ENCODE measurements at places on chromosomes 13 and 19. TPM values are rescaled to one million over a fixed set of nuclear protein-coding genes. Genes with fewer than 3 reads are reported as not detected.

DNA sequence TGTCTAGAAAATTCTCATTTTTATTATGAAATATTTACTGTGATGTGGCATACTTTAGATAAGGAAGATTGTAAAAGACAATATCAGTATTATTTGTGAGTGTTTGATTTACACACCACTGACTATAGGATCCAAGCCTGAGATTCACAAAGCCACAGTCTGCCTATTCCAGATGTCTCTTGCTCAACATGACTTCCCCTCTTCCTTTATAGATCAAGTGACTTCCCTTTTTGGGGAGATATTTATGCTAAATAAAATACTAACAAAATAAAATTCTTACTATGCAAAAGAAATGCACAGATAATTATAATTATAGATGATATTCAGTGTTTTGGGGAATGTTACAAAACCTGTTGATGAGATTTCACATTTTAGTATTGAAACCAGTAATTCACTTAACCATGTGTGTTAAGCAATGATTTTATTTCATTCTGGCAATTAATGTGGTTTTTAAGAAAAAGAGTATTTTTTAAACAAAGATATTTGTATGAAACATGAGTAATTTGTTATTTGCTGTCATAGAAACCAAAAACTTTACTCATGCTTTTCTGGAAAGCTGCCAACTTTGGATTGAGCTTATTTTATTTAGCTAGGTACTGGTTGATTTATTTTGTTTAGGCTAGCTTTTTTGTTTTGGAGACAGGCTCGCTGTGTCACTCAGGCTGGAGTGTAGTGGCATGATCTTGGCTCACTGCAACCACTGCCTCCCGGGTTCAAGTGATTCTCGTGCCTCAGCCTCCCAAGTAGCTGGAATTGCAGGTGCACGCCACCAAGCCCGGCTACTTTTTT is 13.7 kb upstream of the GPR183 start:
- peak; percentile 59 for DNase-seq

DNA sequence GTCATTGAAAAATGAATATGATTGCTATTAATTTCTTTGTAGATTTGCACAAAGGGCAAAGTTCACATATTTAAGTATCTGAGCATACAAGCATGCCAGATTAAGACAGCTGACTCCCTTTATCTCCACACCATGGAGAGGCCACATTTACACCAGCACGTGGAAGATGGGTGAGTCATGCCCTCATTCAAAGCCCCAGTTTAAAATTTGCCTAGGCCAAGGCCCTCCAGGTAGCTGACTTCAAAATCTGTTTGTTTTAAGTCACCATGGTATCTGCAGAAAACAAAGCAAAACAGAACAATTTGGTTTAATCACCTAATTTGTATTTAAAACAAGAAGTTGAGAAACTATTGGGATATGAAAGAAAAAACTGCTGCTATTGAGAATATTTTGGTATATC is 109.2 kb downstream of the ESD start:
- DNase-seq, result no peak

DNA sequence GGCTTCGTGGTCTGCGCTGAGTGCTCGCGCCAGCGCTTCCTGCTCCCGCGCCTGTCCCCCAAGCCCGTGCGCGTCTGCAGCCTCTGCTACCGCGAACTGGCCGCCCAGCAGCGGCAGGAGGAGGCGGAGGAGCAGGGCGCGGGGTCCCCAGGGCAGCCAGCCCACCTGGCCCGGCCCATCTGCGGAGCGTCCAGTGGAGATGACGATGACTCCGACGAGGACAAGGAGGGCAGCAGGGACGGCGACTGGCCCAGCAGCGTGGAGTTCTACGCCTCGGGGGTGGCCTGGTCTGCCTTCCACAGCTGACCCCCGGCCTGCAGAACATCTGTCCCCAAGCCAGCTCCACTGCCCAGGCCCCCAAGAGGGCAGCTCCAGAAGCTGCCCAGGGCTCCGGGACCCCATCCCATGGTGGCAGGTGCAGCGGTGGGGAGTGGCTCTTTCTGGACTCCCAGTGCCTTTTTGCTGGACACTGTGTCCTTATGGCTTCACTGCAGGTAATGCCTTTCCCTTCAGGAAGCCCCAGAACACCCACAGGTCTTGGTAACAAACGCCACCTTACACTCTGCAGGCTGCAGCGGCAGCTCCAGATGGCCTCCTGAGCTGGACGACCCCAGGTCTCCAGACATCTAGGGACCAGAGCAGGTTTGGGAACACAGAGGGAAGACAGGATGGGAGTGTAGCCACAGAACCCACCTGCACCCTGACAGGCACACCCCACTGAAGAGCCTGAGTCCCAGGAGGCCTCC is 9.3 kb downstream of the PLEKHF1 start:
- DNase-seq, result no peak

The LRP3 gene
- polyA plus RNA-seq, result 13.9 TPM

The ZNF625 gene
- polyA plus RNA-seq, result 6.1 TPM

- DNase-seq, result peak; percentile 56
Measured at GRCh38 chr19:46466536-46467196, 4.7 kb downstream of the PNMA8A start.

- DNase-seq, result no peak
Measured at GRCh38 chr19:14078411-14078810, 5.8 kb downstream of the MISP3 start.

GRCh38 chr19:12077375-12077774 is 12.8 kb downstream of the ZNF844 start:
- DNase-seq, result no peak

The VAV1 gene
- polyA plus RNA-seq, result 0.90 TPM

DNA sequence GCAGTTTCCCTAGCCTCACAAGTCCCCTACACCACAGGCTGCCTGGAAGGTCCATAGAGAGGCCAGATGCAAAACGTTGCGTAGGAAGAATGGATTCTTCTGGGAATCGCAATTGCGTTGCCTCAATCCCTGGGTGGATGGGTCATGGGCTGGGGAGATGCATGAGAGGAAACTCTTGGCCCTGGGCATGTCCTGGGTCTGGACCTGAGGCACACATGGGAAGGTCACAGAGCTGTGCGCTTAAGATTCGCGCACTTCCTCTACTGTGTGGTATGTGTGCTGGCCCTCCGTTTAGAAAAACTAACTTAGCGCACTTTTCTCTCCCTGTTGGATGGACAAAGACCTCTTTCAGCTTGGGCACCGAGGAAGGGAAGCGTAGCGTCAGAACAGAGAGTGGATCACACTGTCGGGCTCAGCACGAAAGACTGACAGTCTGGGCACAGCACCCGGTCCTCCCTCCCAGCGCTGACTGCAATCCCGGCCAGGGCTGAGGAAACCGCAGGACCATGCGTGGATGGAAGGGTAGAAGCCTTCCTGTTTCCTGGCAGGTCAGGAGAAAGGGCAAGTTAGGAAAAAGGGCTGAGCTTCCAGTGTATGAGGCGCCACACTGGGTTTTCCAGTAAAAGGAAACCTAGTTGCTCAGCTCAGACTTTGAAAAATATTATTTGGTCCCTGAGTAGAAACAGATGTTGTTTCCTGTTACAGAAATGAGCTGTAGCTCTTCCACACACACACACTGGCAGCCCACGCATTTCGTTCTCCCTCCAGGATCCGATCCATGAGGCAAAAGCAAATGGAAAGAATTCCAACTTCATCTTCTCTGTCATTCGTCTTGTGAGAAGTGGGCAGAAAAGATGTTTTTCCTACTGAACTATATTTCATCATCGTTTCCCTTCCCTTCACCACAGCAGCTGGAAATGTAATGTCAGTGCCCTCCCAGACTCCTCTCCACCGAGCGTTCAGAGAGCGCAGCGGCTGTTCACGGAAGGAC is 86.0 kb downstream of the ING1 start:
- no peak for DNase-seq

DNA sequence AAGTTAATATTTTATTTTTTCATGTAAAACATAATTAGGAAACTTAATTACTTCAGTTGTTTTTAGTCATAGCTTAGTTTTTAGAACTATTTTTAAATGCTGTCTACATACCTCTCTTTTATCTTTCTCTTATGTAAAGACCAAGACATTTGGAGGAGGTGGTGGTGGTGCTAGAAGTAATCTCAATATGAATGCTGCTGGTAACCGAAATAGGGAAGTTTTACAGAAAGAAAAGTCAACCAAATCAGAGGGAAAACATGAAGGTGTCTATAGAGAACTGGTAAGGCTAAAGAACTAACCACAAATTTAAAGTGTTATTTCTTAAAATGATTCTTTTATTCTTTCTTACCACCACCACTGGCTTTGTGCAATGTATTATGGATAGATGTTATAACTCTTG is 97.3 kb downstream of the TDRD3 start:
- no peak for DNase-seq

The MADCAM1 gene
- polyA plus RNA-seq, result 0.77 TPM

DNA sequence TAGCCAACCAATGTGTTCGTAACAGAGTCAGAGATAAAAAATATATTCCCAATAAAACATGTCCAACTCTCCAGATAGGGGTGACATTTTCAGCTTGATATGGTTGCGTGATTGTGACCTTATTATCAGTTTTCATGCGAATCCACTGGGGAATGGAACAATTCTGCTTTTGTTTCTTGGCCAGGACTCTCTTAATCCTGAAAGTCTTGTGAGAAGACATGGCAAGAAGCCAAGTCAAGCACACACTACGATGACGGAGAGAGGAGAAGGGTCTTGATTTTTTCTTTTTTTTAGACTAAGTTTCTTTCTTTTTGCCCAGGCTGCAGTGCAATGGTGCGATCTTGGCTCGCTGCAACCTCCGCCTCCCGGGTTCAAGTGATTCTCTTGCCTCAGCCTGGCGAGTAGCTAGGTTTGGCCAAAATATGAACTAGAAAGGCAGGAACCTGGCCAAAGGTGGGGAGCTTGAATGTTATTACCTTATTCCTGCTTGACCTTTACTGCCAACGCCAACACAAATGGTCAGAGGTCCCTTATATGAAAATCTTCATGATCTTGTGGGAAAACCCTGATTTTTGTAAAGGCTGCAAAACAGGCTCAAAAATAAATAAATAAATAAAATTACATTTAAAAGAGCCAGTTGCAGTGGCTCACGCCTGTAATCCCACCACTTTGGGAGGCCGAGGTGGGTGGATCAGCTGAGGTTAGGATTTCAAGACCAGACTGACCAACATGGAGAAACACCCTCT is 14.5 kb downstream of the ZNF816 start:
- no peak for DNase-seq

The NLRP7 gene
- not detected for polyA plus RNA-seq

- peak; percentile 58 for DNase-seq
Measured at GRCh38 chr13:51998723-51999509, 12.3 kb downstream of the ATP7B start.

GRCh38 chr19:41323430-41324125 is 13.6 kb downstream of the CCDC97 start:
- no peak for DNase-seq

GRCh38 chr19:29431332-29431731 is 94.5 kb upstream of the VSTM2B start:
- DNase-seq, result no peak

GRCh38 chr19:9538183-9539058 is at the start of gene ZNF426:
Gene ZNF426, minus strand, starts transcription at chr19:9538645. Its CDS starts 2,413 bp downstream, at chr19:9536232.
- DNase-seq, result peak; percentile 98

- DNase-seq, result peak; percentile 50
Measured at GRCh38 chr13:34349091-34349722, 531.3 kb downstream of the RFC3 start.

The MAMSTR gene
- 3.6 TPM for polyA plus RNA-seq

The ZNF813 gene
- 1.2 TPM for polyA plus RNA-seq

- peak; percentile 41 for DNase-seq
Measured at GRCh38 chr19:44303976-44304568, 753 bp downstream of the ZNF235 start.

DNA sequence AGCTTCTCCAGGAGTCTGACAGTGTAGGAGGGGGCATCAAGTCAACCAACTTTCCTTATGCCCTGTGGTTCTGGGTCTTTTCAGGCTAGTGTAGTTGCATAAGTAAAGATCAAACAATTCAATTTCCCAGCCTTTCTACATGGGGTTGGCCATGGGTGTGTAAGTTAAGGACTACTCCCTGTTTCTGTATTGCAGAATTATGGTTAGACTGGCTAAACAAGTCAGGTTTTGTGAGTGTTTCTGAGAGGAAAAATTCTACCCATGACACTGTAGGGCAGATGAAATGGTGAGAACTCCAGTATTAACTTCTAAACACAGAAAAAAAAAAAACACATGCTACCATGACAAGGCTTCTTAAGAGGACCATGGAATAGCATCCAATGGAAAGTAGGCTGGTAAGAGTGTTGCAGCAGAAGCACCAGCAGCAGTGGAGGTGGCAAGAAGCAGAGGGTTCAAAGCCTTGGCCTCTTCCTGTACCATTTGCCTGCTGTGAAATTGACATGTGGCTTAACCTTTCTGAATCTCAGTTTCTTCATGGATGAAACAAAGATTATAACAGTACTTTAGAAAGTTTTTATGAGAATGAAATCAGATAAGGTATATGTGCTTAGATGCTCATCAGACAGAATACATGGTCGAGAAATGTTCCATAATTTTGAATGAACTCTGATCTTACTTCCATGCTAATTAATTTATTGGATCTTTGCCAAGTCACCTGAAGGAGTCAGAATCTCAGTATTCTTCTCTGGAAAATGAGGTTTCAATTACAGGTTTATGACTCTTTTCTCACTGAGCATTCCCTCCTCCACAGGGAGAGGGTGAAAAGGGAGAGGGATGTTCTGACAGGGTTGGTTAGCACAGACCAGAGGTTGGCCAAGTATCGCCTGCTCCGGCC is 11.4 kb upstream of the SCEL start:
- no peak for DNase-seq

The ATP4B gene
- 0.45 TPM for polyA plus RNA-seq

GRCh38 chr13:72290962-72291681 is 424.1 kb upstream of the DACH1 start:
- DNase-seq, result no peak

The GPR180 gene
- polyA plus RNA-seq, result 1.8 TPM

DNA sequence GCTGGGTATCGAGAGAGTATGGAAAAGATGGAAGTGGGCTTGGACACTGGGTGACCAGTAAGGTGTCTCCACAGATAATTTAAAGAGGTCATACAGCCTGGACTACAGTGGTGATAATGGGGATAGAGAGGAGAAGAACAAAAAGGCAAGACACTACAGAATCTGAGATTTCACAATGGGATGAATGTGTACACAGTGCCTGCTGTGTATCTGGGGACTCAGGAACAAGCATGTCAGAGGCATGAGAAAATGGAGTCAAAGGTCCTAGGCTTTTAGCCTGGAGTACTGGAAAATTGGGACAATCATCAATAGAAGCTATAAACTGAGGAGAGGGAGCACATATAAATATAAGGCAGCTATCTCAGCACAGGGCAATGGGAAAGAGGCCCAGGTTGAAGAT is 69.4 kb downstream of the TSC22D1 start:
- DNase-seq, result no peak

DNA sequence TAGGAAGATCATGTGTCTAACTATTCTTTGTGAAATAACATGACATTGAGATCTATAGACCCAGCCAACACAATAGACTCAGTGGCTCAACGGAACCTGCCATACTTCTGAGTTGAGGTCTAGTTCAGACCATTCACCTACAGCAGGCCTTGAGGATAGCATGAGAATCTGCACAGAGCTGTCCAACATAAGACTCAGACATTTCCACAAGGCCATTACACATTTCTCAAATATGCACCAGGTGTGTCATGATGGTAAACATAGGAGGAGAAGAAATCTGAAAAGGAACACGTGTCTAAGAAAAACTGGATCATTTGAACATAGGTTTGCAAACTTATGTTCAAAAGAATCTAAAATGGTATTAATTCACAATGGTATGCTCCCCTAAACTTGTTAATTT is 421.4 kb downstream of the SLITRK6 start:
- no peak for DNase-seq

The FFAR3 gene
- not detected for polyA plus RNA-seq

The CCDC70 gene
- polyA plus RNA-seq, result not detected
